NCI-H1436 (cell line): ENCODE measurements at places on chromosomes 5 and 9.

DNA sequence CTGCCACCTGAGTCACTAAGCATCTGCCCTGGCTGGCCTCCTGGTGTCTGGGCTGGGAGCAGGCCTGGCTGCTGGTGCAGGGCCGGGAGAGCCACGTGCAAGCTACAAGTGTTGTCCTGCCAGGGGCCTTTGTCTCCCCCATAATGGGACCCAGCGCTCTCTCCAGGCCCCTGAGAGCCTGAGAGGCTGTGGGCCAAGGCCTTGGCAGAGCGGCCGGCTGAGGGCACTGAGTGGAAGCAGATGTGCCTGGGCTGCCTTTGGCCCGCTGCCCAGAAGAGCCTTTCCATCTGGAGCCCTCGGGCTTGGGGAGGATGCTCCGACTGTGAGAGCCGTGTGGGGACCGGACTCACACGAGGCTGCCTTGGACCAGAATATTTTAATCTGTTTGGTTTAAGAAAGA is 185.5 kb downstream of the RGS3 start:
- DNase-seq, result no peak

GRCh38 chr9:79858508-79858907 is 286.7 kb downstream of the TLE4 start:
- peak; percentile 11 for DNase-seq

DNA sequence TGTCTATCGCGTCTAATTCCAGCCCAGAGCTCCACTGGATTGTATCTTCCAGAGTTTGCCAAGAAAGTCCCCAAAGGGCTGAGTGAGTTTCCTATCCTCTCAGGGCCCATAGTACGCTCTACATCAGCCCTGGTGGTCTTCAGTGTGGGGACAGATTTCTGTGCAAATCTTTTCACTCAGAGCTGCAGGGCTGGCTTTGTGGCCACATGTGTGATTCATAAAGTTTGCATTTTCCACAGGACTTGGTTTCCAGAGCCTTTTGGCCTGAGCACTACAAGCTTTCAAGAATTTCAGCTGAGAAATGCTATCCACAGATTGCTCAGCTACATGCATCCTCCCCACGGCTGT is 76.7 kb upstream of the CXCL14 start:
- DNase-seq, result no peak

DNA sequence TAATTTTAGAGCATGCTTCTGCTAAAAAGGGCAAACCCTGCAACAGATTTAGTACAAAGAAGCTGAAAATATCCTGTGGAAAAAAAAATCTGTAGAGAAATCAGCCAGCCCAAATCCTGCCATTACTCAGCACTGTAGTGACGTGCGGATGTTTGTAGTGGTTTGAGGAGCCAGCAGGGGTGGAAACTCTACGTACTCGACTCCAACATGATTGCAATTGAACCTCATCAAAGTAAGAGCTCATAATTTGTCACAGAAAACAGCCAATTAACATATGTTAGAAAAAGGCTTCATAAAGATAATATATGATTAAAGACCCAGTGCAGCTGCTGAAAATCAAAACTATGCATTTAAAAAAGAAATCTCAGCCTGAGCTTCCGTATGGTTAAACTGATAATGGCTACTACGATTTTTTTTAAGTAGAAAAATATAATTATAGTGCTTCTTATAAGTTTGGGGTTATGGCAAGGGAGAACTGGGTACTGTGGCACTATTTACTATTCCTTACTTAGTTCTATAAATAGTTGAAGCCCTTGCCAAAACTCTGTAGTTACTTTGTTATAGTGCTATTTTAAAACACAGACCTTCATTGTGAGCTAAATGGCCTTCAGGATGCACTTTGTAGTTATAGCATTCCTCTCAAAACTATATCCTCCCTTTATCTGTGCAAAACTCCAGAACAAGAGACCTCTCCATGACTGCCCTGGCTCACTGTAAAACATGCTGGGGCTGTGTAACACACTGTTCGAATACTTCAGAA is 49.4 kb downstream of the MEF2C start:
- peak; percentile 16 for DNase-seq

GRCh38 chr5:143154510-143155370 is 248.7 kb downstream of the NR3C1 start:
- no peak for DNase-seq

DNA sequence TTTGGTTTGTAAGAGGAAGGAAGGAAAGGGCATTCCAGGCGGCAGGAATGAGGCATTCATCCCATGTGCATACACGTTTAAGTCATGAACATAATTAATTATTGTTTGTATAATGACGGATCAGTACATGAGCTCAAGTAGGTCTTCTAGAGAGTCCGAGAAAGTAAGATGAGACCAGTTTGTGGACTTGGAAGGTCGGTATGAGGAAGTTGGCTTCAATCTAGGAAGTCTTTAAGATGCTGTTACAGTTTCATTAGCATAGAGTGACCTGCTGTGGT is 2.1 kb downstream of the GTF3C4 start:
- no peak for DNase-seq

DNA sequence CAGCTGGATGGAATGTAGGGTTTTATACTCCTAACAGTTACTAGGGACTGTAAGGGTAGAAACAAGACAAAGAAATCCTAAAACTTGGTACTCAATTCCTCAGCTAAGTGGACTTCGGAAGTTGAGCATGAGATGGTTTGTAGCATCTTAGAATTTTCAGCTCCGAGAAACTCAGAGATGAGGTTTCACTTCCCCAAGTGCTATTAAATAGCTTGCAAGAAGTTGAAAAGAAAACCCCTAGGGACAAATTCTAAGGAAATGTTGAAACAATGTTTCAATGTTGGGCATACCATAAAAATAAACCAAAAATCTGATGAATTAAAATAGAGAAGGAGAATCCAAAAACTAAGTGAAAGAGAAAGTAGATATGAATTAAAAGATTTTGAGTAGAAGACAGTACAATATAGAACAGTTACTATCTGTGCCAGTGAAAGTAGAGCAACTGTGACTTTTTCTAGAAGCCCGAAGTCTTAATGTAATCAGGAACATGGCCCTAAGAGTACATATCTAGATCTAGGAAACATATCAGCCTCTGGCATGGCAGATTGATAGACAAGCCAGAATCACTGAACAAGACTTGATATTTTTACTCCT is 308.6 kb upstream of the RGMB start:
- no peak for DNase-seq

- DNase-seq, result no peak
These were observed 14.0 kb downstream of the TGFBR1 start for GRCh38 chr9:99118782-99119466.

GRCh38 chr9:4721736-4722135 is 19.3 kb downstream of the AK3 start:
- DNase-seq, result no peak

- no peak for DNase-seq
These were observed 569 bp downstream of the HINT2 start for GRCh38 chr9:35814106-35814840.

DNA sequence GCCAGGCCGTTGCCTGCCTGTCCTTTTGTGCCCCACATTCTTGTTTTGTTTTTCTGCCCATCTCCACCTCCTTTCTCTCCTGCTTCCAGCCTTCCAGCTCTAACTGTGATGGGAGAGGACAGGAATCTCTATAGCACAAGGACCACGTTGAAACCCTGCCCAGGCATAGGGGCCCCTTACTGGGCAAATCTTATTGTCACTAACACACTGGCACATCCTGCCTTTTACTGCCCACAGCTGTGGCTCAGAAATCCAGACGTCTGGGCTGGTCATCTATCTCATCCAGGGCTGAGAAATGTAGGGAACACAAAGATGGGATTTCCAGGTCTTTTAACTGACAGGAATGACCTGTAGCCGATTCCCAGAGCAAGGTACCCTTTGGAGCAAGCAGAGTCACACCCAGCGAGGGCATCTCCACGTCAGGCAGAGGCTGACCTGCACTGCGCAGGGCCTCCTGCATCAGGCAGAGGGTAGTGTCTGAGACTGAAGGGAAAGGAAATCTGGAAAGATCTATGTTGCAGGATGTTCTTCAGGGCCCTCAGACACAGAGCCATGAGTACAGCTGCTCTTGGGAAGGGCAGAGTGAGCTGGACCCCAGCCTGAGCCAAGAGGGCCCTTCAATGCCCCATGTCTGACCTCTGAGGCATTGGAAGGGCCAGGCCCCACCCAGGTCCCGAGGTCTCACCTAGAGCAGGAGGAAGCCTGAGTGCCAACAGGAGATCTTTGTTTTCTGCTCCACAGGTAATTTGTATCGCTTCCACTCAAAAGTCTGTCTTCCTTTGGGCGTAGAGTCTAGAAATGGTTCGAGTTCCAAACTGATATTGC is 278.8 kb downstream of the FSTL4 start:
- DNase-seq, result no peak

GRCh38 chr9:85600675-85601263 is 141.0 kb downstream of the AGTPBP1 start:
- no peak for DNase-seq

DNA sequence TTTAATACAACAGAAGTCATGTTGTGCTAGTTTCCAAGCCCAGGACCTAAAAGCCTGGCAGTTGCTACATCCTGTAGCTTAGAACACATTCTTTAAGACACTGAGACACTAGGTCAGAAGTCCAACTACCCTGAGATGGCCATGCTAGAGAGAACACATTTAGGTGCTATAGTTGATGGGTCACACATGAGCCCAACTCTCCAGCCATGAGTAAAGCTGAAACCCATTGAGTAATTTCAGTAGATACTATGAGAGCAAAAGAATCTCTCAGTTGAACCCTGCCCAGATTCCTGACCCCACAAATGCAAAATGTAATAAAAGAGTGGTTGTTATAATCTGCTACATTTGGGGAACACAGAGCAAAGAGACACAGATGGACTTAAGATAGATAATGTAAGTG is 164.4 kb downstream of the SEMA5A start:
- DNase-seq, result no peak

GRCh38 chr9:79774356-79774755 is 202.6 kb downstream of the TLE4 start:
- DNase-seq, result no peak

DNA sequence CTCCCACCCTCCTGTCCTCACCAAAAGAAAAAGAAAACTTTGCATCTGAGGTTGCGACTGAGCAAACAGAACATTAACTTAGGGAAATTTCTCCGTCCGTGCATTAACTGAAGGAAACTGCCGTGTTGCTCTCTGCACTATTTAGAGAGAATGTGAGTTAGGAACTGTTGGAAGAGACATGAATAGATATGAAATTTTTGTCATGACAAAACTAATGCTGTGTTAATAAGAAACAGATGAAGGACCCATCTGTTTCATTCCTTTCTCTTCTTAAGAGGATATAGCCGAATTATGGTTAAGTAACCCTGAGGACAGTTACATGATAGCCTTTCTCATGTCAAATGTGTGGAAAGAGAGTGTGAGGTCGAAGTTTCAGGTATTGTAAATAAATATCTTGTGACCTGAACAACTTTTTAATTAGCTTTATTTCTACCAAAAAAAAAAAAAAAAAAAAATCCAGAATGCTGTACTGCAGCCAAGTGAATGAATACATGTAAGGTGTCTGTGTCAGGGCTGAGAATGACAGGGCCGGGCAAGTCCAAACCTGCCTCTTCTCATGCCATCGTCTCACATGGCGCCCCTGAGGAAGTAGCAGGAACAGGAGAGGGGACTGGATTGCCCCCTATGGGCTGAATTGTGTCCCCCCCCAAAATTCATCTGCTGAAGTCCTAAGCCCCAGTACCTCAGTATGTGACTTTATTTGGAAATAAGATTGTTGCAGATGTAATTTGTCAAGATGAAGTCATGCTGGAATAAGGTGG is 35.6 kb upstream of the ANKRD33B start:
- no peak for DNase-seq

DNA sequence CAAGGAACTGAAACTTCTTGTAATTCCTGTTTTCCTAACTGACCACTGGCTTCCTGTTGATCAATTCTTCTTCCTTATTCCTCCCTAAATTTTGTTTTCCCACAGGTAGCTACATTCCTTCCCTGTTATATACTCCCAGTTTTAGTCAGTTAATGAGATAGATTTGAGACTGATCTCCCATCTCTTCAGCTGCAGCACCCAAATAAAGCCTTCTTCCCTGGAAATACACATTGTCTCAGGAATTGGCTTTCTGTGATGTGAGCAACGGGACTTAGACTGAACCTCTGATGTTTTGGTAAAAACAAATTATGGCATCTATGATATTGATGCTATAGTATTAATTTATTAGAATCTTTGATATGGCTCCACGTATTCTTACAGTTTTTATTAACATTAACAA is 617.3 kb upstream of the ST8SIA4 start:
- DNase-seq, result no peak

DNA sequence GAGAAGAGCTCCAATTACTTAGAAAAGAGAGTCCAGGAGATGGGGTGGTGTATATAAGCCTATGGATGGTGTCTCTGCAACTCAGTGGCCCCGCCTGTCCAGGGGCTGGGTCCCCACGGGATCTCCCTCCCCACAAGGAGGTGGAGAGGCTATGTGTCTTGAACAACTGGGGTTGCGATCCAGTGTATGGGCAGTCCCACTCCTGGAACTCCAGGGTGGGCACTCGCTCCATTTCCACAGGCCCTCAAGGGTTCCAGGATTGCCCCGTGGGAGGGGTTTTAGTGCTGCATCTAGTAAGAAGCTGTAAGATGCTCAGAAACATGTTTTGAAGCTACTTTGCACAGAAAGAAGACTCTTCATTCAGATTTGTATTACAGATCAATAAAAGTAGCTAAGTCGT is 558 bp upstream of the SMAD5 start:
- DNase-seq, result no peak

DNA sequence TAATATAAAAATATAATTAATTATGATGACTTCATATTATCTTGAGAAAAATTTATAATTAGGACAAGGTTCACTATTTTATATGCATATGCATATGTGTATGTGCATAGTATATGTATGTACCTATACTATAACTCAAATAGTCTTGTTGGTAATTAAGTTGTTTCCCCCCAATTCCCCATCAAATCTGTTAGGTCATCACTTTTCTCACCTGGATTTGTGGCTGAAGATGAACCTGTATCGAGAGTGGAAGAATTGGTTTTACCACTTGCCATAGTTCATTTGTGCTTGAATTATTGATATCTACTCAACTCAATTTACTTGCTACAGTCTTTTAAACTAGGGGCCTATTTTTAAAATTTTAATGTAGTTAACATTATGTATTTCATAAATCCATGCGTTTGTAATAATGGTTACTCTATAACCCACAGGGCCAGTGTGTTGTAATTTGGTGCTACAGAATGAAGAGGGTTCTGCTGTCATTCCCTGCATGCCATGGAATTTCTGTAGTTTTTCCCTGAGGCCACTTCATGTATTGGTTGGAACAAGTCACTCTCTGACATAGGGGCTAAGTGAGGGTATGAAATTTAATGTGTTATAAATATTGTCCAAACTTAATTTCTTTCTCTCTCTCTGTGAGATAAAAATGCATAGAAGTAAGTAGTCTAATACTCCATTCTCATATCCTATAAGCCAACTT is 74.9 kb downstream of the TAF11L14 start:
- no peak for DNase-seq

- DNase-seq, result no peak
These were observed 17.4 kb upstream of the ZFAND5 start for GRCh38 chr9:72382405-72382804.

GRCh38 chr9:20479419-20480155 is 142.7 kb downstream of the MLLT3 start:
- no peak for DNase-seq

GRCh38 chr5:177984584-177985206 is 11.3 kb downstream of the PROP1 start:
- DNase-seq, result no peak

- no peak for DNase-seq
These were observed 158.5 kb downstream of the NR3C1 start for GRCh38 chr5:143244990-143245389.

GRCh38 chr9:33318781-33319180 is 28.5 kb downstream of the NFX1 start:
- no peak for DNase-seq

- no peak for DNase-seq
These were observed at the start of gene CER1 for GRCh38 chr9:14722391-14723035. TSS of gene CER1 (minus strand) at chr9:14722733. CDS start at chr9:14722672, 61 bp downstream.

GRCh38 chr5:84791730-84792129 is 407.1 kb upstream of the EDIL3 start:
- no peak for DNase-seq
